ENCODE measurements at places on chromosomes 6 and 20.

DNA sequence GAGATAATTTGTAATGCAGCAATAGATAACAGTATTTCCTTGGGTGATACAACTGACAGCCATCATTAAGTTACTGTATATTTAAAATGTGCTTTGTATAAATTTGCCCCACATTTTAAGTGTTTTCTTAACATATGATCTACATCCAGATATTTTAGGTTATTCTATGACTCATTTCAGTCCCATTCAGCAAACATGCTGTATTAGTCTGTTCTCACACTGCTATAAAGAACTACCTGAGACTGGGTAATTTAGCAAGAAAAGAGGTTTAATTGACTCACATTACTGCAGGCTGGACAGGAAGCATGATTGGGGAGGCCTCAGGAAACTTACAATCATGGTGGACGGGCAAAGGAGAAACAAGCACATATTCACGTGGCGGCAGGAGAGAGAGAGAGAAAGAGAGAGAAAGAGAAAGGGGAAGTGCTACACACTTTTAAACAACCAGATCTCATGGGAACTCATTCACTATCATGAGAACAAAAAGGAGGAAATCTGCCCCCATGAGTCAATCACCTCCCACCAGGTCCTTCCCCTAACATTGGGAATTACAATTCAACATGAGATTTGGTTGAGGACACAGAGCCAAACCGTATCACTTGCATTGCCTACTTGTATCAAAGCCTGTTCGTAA, 9.6 kb upstream of the CHD6 start:
- DNase-seq: no peak

DNA sequence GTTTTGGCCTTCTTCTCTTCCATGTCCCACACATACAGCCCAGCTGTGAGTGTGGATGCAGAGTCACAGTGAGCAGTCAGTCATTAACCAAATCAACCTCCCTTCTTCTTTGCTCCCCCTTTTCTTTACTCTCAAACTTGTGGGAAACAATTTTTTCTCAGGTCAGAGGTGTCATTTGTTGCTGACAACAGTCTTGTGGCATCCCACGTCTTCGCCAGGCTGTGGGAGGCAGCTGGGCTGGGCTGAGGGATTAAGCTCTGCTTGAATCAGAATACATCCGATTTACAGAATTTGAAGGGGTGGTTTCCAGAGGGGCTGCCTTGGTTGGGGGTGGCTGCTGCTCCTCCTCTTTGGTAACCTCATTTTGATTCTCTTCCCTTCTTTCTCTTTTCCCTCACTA, 40.5 kb downstream of the SCGN start:
- no peak for DNase-seq

- peak; percentile 54 for DNase-seq
These were observed 13.9 kb upstream of the CCN5 start for GRCh38 chr20:44701118-44701857.

- DNase-seq: no peak
These were observed 220.3 kb upstream of the SNX9 start for GRCh38 chr6:157602521-157603295.

DNA sequence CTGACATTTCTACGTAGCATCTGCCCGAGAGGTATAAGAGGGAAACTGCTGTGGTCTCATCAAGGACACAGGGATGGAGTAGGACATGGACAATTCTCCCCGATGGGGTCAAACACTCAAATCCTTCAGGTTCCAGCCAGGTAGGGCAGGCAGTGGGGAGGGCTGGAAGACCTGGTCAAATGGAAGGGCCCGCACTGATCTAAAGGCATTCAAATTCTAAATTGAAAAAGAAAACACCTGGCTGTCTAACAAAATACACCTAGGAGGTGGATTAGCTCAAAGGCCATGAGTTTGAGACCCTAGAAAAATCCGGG, 8.2 kb downstream of the DUSP15 start:
- no peak for DNase-seq

DNA sequence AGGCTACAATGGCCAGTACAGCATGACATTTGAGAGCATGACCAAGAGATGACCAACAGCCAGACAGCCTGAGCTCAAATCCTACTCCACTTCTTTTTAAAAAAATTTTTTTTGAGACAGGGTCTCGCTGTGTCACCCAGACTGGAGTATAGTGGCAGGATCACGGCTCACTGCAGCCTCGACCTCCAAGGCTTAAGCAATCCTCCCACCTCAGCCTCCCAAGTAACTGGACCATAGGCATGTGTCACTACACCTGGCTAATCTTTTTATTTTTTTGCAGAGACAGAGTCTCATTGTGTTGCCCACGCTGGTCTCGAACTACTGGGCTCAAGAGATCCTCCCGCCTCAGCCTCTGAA, 42.9 kb downstream of the NOL4L start:
- DNase-seq: no peak

GRCh38 chr20:44074252-44075151, 112.5 kb downstream of the JPH2 start:
- DNase-seq: no peak

DNA sequence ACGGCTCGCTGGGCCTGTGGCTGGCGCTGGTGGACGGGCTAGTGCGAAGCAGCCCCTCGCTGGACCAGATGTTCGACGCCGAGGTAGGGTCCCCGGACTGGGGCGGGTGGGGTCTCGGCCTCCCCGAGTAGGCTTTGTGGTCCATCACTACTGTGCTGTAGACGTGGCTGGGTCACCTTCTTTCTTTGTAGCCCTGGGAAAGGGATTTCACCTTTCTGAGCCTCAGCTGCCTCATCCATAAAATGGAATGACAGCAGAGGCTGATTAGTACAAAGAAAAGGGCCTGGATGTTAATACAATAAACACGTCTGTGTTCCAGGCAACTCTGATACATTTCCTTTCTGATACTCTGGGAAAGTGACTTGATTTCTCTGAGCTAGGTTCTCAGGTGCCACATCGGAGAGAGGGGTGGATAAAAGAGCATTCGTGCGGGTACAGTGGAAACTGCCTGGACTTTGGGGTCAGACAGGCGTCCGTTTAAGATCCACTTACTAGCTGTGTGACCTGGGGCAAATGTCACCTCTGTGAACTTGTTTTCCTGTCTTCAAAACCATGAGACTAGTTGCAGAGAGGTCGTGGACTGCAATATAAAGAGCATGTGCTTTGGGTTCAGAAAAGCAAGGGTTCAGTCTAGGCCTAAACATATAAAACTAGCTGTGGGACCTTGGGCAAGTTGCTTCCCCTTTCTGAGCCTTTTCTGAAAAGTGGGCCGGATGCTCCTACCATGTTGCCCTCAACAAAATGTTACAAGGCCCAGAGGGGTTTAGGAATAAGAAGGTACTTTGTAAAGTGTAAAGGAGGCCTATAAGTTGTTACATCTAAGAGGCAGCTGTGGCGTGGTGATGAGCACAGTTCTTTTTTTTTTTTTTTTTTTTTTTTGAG, 896 bp downstream of the SYS1 start:
- DNase-seq: no peak

DNA sequence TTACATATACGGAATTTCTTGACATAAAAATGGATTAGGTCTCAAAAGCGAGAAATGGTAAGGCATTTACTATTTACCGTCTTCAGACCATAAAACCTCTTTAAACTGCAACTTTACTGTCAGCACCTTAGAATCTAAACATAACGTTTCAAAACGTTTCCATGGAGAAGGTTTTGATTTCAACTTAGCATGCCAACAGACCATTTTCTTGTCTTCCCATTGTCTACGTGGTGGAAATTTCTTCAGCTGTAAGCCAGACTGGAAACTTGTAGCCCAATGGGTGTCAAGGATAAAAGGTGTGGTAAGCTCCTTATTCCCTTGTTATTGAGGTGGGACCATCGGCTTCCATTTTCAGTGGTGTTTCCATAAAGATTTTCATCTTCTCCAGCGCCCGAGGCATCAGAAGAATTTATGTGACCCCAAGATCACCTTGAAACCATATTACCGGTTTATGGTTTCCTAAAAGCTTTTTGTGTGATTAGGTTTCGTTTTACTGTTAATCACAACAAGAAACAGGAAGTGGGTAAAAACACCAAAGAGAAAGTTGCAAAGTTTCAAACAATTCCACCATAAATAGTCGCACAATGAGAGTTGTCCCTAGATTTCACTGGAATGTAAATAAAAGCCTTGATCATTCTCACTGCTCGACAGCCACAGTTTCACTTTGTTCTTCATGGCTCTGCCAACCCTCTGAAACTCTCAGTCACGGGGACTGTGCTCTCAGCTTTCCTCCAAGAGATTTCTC, 63.0 kb upstream of the CD2AP start:
- no peak for DNase-seq

DNA sequence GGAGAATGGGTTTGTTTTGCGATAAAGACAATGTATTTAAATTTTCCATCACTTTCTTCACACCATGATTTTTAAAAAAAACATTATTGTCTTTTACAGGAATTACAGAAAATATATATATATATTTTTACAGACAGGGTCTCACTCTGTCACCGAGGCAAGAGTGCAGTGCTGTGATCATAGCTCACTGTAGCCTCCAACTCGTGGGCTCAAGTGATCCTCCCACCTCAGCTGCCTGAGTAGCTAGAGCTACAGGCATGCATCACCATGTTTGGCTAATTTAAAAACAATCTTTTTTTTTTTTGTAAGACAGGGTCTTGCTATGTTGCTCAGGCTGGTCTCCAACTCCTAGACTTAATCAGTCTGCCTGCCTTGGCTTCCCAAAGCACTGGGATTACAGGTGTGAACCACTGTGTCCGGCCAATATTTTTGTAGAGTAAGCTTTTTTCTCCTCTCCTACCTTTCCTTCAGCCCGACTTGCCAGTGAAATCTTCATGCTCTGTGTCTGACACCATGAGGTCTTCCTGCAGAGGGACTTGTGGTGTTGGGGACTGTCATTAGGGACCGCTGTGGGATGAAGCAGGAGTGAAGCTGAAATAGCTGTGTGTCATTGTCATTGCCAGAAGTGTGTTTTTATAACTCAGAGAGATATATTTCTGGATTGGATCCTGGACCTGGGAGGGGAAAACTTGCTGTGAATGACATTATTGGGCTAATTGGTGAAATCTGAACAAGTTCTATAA, 13.2 kb downstream of the DSP start:
- no peak for DNase-seq

DNA sequence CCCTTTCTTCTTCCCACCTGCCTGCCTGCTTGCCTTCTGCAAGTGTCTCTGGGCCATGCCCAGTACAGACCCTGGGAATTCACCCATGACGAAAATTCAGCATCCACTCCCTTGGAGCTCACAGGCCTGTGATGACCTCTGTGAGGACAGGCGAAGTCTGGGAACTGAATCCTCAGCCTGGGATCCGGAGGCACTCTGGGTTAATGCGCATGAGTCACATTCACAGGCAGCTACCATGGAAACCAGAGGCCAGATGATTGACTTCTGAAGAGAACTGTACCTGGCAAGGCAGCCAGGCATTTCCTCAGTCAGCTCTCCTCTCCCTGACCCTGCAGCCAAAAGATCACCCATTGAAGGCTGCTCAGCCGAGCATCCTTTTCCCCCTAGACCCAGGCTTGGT, 41.0 kb downstream of the SLC9A8 start:
- no peak for DNase-seq

DNA sequence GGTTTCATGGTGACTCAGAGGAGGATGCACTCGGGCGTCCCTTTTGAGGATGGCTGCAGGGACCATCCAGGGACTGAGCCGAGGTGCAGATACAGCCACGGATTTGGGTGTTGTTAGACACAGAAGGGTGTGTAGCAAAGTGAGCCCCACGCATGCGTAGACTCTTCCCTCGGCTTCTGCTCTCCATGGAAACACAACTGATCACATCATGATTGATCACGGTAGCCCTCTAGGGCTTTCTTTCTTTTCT, 606 bp upstream of the ULBP1 start:
- no peak for DNase-seq

DNA sequence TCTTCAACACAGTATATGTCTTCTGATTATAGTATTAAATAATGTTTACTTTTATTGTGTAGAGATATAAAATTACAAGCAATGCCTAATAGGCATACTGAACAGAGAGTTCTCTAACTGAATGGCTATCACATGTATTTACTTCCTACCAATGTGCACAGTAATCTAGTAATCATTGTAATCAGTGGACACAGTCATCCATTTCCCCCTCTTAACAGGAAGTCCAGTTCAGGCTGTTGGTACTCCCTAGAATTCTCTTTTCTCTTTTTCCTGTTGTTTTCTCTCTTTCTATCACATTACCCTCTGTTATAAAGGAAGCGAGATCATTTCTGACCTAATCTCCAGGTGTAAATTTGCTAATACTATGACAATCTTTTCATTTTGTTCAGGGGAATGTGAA, 172.5 kb downstream of the HTR1B start:
- no peak for DNase-seq

DNA sequence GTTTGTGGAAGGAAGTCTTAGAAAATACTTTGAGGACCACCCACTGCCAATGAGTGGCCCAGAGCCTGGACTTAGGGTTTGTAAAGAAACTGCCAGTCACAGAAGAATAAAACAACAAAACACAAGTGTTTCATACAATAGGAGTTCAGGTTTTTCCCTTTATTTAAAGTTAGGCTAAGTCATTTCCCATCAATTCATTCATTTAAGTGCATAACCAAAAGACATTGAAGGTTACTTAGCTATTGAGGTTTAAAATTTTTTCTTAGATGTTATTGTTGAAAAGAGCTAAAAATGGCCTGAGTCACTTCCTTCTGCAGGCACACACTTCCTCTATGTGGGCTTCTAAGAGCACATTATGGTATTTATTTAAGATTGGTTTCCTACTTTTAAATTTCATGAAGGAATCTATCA, 54.2 kb downstream of the ARMC2 start:
- DNase-seq: no peak

- no peak for DNase-seq
These were observed 10.5 kb downstream of the FYN start for GRCh38 chr6:111862741-111863140.

GRCh38 chr20:50369225-50370035, 140.8 kb upstream of the PTPN1 start:
- no peak for DNase-seq

DNA sequence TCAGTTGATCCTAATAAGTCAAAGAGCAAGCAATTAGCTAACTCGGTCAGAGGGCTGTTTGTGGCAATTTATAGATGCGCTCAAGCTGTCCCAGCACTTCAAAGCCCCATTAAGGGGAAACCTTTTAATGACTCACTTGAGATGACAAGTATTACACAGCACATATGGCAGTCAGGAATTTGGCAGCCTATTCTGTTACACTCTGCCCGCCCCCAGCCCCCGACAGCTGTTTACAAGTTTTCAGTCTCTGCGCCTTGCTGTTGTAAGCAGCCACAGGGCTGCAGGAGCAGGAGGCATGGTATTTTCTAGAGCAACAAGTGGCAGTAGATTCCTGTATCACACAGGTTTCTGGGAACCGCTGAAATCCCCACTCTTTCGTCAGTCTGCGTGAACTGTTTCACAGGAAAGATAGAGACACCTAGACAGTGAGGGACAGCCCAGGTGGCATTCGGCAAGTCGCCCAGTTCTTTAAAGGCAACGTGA, 263.0 kb downstream of the FOXC1 start:
- peak; percentile 67 for DNase-seq

GRCh38 chr6:156883497-156884252, 106.5 kb downstream of the ARID1B start:
- DNase-seq: no peak

- DNase-seq: no peak
These were observed 118.8 kb upstream of the ZNF217 start for GRCh38 chr20:53712212-53712977.

- DNase-seq: no peak
These were observed 153.9 kb downstream of the UTRN start for GRCh38 chr6:144439016-144439415.

Data from left hindlimb (tissue), 1 donor.